Activated CD4-positive, CD25-positive, alpha-beta regulatory T cell treated with anti-CD3 and anti-CD28 coated beads, Interleukin-2, amount 50 U/mL, for 24 hours (primary cell): ENCODE measurements at places on chromosomes 5 and 9.

DNA sequence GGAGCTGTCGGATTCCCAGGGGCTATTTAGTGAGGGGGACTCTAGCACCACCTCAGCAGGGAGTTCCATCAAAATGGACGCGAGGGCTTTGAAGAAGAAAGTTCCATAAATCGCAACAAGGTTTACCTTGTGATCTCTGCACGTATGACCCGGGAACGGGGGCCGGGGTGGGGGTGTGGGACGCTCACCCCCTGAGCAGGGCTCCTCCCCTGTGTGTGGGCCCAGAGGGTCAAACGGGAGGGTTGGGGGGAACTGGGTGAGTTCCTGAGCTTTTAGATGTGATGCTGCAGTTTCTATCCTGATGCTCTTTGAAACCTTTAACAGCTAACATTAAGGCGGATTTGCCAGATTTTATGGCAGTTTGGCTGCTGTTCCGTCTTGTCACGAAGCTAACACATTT lies 18.9 kb upstream of the LRRC14B start:
- no peak for ATAC-seq

DNA sequence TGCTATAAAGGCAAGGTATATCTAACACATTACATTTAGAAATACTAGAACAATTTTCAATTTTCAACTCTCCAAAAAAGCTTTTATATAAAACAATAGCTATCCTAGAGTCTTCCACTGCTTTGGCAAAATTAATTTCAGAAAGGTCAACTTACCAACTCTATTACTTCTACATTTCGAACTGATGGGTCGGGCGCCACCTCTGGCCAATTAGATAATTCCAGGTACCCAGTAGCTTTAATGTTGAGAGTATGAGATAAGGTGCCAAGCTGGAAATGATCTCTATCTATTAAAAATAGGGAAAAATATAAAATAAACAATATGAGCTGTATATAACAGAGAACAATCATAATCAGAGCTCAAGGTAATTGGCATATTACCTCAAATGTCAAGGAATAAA lies 166.6 kb downstream of the AP3B1 start:
- no peak for ATAC-seq

- ATAC-seq, result no peak
Measured at GRCh38 chr9:98862936-98863335, 55.5 kb downstream of the GALNT12 start.

- ATAC-seq, result no peak
Measured at GRCh38 chr5:160423099-160423498, 1.4 kb downstream of the PTTG1 start.

DNA sequence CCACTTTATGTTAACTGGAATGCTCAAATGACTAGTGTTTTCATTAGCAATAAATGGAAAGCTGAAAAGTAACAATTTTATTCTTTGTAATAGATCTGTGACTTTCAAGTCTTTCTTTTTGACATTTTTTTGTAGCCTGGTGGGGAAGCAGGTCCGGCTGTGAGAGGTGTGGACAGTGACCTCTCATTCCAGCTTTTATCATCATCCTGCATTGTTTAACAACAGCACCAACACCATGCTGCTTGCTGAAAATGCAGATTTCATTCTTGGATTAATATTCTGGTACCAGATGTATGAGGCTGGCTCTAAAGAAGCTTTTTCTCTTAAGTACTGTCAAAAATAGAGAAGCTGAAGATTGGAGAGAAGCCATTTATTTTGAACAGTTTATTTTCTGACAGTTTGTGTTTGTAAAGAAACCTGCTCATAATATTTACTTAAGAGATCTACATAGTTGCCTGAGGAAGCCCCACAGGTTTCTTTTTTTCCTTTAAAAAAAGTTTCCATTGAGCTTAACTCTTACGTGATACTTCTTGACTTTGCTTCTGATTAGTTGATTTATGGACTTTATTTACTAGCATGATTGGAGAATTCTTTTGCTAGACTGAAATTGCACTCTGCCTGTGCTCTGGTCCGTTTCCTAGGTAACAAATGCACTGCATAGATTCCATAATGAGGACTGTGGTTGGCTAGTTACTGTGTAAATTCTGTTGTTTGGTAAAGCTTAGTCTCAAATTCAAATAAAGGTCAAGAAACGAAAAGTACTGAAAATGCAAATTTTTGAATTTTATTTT lies 3.4 kb downstream of the KIAA1958 start:
- no peak for ATAC-seq

GRCh38 chr9:93132287-93132927 lies 1.6 kb downstream of the NINJ1 start:
- ATAC-seq, result no peak

- ATAC-seq, result no peak
Measured at GRCh38 chr5:139654871-139655491, 6.8 kb downstream of the CXXC5 start.

DNA sequence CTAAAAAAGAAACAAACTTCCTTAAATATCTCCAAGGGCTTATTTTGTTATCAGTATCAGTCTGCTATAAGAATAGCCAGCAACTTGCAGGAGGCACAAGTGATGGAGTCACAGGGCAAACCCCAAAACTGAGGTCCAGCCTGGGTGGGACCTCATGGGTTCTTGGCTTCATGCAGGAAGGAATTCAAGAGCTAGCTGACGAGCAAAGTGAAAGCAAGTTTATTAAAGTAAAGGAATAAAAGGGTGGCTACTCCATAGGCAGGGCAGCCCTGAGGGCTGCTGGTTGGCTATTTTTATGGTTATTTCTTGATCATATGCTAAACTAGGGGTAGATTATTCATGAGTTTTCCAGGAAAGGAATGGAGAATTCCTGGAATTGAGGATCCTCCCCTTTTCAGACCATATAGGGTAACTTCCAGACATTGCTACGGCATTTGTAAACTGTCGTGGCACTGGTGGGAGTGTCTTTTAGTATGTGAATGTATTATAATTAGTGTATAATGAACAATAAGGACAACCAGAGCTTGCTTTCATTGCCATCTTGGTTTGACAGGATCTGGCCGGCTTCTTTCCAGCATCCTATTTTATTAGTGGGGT lies 231.9 kb downstream of the ADAMTSL1 start:
- ATAC-seq, result no peak

DNA sequence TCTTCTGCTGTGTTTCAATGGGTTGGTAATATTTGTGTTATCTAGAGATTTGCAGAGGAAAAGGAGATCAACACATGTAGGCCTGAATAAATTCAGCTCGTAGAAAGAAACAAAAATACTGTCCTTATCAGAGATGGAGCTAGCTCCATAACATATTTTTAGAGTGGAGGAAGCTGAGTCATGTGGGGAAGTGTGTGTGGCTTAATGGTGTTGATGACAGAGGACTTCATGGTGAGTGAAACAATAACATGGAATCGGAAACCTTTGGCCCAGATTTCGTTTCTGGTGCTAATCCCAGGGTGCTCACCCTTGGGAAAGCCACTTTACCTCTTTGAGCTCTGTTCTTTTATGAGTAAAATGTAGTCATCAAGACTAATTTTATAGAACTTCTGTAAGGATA lies 825.0 kb downstream of the TLR4 start:
- no peak for ATAC-seq
